ENCODE measurements at places on chromosomes 1 and 21.

DNA sequence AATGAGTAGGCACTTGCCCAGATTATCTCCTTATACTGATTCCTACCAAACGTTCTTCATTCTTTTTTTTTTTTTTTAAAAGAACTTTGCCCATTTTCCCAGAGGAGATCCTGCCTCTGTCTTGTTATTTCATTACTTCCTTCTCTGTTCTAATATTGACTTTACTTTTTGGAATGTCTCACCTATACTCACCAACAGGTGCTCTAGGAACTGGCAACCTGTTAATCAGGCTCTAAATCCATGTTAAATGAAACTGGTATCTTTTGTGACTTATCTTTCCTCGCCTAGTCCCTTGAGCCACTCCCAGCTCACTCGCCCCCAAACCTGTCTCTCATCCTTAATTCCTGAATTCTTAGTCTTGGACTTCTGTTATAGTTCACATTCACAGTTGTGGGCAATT lies 1.2 kb upstream of the CRCT1 start:
- DNase-seq, result no peak

DNA sequence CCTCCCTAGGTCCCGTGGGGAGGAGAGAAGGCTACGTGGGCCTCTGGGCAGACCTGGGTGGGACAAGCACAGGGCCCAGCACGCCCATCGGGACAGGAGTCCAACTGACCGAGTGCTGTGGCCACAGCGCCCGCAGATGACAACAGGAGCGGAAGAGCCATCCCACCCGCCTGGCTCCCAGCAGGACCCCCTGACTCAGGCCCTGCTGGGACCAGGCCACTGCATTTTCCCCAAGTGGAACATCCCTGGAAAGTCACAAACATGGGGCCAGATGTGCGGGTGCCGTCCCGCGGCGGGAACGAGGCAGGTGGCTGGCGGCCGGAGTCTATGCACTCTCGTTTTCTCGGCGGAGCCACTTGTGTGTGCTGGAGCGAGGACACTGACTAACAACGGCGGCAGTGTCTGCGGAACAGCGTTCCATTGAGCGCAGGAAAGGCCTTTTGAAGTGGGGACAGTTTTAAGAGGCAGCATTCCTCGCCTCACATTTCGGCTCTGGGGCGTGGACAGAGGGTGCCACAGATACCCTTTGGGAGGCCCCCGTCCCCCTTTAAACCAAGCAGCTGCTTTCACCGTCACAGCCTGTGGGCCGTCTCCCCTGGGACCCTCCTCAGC lies 93.7 kb upstream of the ARHGEF16 start:
- DNase-seq, result no peak

DNA sequence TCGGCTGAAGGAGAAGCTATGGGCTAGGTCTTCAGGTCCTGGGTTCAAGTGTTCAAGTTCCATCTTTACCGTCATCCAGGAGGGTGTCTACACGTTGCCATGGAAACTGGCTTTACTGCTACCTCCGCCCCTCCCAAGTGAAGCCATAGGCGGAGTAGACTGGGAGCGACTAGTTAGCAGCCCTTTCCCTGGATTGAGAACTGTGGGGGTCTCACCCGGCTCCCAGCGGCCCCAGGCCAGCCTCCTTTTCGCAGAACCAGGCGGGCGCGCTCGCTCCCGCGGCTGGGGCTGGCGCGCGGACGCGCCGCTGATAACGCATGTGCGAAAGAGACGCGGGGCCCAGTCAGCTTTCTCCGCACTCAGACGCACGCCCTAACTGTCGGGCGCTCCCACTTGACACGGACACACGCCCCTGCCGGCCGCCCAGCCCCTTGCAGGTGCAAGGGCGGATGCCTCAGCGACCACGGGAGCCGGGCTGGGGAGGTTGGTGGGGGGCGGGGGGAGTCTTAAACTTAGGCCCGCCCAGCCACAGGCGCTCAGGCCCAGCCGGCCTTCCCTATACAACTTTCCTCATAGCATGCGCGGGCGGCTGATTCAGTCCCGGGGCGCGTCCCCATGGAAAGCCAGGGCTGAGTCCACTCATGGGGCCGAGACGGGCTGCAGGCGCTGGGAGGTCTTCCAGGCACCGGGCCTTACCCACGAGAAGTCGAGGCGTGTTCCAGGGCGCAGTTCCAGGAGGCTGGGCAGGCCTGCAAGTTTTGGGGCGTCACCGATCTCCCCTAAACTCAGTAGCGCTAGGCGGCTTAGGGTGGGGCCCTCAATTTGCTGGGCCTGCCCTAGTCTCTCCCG lies 7.4 kb downstream of the EFNA4 start:
- peak; percentile 69 for DNase-seq

- DNase-seq, result no peak
These were observed 21.9 kb downstream of the UBE2Q1 start for GRCh38 chr1:154536570-154536969.

GRCh38 chr1:216462066-216462775 lies 39.0 kb upstream of the USH2A start:
- no peak for DNase-seq
